ENCODE measurements at places on chromosomes 12 and 14. TPM values are rescaled to one million over a fixed set of nuclear protein-coding genes. Genes with fewer than 3 reads are reported as not detected.

CACNA1C gene
- total RNA-seq = 0.02 TPM

SUPT16H gene
- total RNA-seq = 165 TPM

TTC8 gene
- 1.8 TPM for total RNA-seq

GPR33 gene
- total RNA-seq = not detected

DNA sequence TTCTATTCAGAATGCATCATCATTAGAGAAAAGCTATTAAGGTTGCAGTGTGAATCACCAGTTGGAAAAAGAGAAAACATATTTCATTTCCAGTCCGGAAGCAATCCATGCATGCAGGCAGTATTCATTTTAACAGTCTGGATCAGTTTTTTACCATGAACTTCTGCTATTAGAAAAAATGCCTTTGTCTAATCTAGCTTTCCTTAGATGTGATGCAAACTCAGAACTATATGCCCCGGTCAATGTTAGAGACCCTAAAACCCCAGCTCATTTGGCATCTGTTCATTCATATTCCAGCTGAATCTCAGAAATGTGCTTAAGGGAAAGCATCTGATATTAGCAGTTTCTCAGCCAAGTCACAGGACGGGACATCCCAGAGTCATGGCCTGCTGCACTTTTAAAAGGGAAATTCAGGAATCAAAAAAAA lies 8.5 kb downstream of the IRAK3 start:
- no peak for DNase-seq

Measured in activated naive CD4-positive, alpha-beta T cell treated with anti-CD3 and anti-CD28 coated beads for 36 hours (primary cell).